ENCODE measurements at places on chromosomes 7 and 10. TPM values are rescaled to one million over a fixed set of nuclear protein-coding genes. Genes with fewer than 3 reads are reported as not detected.

Gene DGKB
- total RNA-seq = not detected

Gene MCM10
- total RNA-seq = 40.0 TPM

DNA sequence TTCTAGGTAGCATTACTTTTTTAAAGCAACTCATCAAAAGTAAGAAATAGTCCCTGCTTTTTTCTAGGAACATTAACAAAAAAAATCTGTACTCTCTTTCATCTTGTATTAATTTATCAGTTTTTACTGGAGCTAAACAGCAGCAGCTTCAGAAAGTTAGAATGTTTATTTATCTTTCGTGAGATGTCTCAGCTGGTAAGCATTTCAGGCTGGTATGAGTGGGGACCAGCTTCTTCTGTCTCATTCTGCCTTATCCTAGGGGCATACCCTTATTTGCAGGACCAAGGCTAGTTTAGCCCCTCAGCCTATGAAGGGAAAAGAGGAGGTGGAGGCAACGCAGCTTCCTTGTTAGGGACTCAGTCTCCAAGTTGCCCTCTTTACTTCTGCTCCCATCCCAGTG lies 35.1 kb downstream of the LANCL2 start:
- no peak overlapping the region for H3K27ac ChIP-seq
- H3K36me3 ChIP-seq = no peaks in the 10 kb centered on the region
- DNase-seq = no peak
- no peak overlapping the region for H3K4me3 ChIP-seq

Gene TMEM196
- total RNA-seq = not detected

DNA sequence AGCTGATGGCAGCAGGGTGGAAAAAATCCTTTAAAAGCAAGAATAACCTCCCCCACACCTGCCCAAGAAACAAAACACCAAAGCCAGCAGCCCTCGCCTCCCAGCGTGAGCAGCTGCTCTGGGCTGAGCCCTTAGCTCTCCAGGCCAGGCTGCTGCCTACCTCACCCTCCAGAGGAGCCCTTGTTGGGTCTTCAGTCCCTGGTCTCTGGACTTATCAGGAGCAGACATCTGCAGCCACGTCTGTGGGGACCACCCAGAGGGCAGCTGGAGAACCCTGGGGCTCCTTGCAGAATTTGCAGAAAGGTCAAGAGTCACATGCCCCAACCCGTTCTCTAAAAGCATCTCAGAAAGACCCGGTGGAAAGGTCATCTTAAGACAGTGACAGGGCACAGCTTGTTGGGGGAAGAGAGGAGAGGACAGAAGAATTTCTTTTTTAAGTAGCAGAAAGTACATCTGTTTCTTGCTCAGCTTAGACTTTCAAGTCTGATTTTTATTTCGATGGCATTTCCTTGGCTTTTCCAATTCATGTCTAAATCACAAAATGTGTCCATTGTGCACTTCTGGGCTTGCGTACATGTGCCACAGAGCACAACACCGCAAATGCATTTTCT lies 425.7 kb upstream of the NFE2L3 start:
- H3K36me3 ChIP-seq = no peaks in the 10 kb centered on the region
- no peak overlapping the region for H3K4me3 ChIP-seq
- no peaks in the 10 kb centered on the region for H3K4me1 ChIP-seq

GRCh38 chr10:66941491-66941890 lies 15.7 kb downstream of the LRRTM3 start:
- H3K27ac ChIP-seq = no peak overlapping the region
- H3K36me3 ChIP-seq = no peaks in the 10 kb centered on the region
- H3K27me3 ChIP-seq = no peaks in the 10 kb centered on the region
- DNase-seq = no peak
- H3K4me3 ChIP-seq = no peak overlapping the region

DNA sequence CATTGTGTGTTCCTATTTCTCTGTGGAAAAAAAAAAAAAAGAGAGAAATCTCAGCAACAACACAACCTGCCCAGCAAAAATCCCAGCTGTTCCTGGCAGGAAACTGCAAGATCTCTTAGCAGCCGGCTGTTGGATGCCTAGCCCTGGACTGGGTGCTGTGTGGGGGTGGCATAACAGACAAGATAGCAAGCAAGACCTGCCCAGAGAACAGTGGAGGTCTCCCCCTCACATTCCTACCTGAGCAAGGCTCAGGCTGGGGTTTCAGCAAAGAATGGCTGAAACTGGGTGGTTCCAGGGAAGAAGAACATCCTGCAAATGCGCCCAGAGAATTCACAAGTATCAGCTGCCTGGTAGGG lies 248.8 kb upstream of the ZMIZ1 start:
- DNase-seq = peak; percentile 42
- no peaks in the 10 kb centered on the region for H3K36me3 ChIP-seq
- no peak overlapping the region for H3K4me3 ChIP-seq

DNA sequence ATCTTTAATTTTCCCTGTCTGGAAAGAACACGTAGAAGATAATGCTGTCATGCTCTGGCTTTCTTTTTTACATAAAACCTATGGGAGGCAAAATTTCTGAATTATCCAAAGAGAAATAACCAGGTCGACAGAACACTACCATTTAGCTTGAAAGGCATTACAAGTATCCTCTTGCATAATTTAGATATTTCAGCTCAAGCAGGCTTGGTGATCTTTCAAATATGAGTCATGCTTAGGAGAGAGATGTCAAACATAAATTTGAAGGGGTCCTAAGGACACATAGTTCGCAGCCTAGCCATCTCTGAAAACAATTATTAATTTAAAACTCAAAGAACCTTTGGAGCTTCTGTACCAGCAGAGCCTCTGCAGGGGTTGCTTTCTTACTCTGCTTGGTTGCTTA lies 100.9 kb downstream of the FAS start:
- H3K36me3 ChIP-seq = no peaks in the 10 kb centered on the region
- H3K27me3 ChIP-seq = no peaks in the 10 kb centered on the region
- no peak overlapping the region for H3K4me3 ChIP-seq
- DNase-seq = no peak
- peaks cover 7% of the 10 kb centered on the region for H3K4me1 ChIP-seq

Gene CPA2
- total RNA-seq = not detected

DNA sequence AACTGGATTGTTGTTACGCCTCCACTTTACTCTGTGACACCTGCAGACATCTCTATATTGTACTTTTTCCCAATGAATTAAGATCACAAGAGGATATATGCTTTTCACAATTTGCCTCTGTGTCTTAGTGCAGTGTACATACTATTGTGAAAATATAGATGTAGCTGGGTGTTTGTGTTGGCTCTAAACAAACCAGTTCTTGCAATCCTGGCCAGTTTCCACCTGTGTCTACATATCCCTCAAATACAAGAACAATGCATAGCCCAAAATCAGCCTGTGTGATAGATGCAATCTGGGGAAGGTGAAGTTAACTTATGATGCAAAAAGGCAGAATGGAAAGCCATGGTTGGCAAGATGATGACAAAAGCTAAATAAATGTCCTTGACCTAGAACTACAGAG lies 36.5 kb upstream of the DLD start:
- no peaks in the 10 kb centered on the region for H3K36me3 ChIP-seq
- H3K27ac ChIP-seq = no peak overlapping the region
- H3K27me3 ChIP-seq = no peaks in the 10 kb centered on the region
- no peak overlapping the region for H3K4me3 ChIP-seq
- H3K4me1 ChIP-seq = peaks cover 23% of the 10 kb centered on the region

Gene NPTX2
- 0.20 TPM for total RNA-seq

Gene GRID2IP
- total RNA-seq = not detected

GRCh38 chr10:60099998-60100747 lies 193.8 kb upstream of the CCDC6 start:
- no peaks in the 10 kb centered on the region for H3K36me3 ChIP-seq
- no peaks in the 10 kb centered on the region for H3K4me1 ChIP-seq
- no peak for DNase-seq
- H3K4me3 ChIP-seq = no peak overlapping the region
- H3K27ac ChIP-seq = no peak overlapping the region
- H3K27me3 ChIP-seq = no peaks in the 10 kb centered on the region

GRCh38 chr7:49433794-49434193 lies 339.6 kb upstream of the VWC2 start:
- no peak overlapping the region for H3K27ac ChIP-seq
- H3K27me3 ChIP-seq = no peaks in the 10 kb centered on the region
- no peaks in the 10 kb centered on the region for H3K36me3 ChIP-seq
- DNase-seq = no peak
- no peak overlapping the region for H3K4me3 ChIP-seq

GRCh38 chr7:106201164-106201563 lies 83.6 kb downstream of the NAMPT start:
- no peaks in the 10 kb centered on the region for H3K36me3 ChIP-seq
- no peak for DNase-seq
- H3K27ac ChIP-seq = no peak overlapping the region
- H3K4me3 ChIP-seq = no peak overlapping the region

Gene CLEC2L
- total RNA-seq = not detected

Gene APBB1IP
- total RNA-seq = 42.2 TPM

Gene RELN
- total RNA-seq = not detected

DNA sequence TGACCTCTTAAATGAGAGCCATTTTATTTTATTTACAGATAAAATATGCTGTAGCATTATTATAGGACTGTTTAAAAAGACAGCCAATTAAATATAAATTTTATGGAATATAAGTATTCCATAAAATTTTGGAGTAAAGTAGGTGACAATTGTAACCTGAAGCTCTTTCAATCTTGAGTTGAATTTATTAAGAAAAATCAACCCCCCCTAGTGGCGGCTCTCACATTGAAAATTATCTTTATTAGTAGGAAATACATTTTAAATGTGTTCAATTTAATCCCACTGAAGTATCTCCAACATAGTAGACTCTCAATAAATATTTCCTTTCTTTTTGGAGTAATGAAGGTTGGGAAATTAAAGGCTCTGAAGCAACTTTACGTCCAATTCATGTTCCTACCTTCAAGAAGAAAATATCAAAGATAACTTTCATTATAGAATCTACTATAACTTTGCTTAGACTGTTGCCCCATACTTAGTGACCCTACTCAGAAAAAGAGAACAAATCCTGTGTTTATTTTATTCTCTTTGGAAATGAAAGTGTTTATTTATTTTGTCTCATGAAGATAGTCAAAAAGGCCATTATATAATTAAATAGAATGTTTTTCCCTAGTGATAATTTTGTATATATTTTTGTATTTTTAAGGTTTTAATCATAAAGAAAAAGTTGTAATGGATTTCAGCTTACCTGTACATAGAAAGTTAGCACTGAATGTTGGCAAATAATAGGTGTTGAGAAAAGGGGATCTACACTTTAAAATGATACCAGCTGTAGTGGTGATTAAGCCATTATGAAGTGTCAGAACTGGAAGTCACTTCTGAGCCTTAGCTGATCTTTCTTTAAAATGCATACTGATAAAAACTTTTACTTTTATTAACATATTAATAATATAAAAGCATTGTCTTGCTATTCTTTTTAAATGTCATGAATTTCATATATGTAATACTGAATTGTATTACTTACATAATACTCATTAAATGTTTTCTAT lies 3.3 kb downstream of the AHR start:
- no peak for DNase-seq
- H3K4me1 ChIP-seq = peaks cover 42% of the 10 kb centered on the region
- no peaks in the 10 kb centered on the region for H3K27me3 ChIP-seq
- H3K36me3 ChIP-seq = peaks cover 17% of the 10 kb centered on the region
- peak overlapping the region; percentile 43 for H3K4me3 ChIP-seq

- H3K4me3 ChIP-seq = no peak overlapping the region
- H3K4me1 ChIP-seq = no peaks in the 10 kb centered on the region
- peaks cover 2% of the 10 kb centered on the region for H3K27me3 ChIP-seq
- no peaks in the 10 kb centered on the region for H3K36me3 ChIP-seq
- DNase-seq = no peak
These were observed 162.1 kb downstream of the RAB11FIP2 start for GRCh38 chr10:117884592-117884991.

Gene CD36
- total RNA-seq = not detected

Gene CUTC
- total RNA-seq = 25.0 TPM

- no peaks in the 10 kb centered on the region for H3K27me3 ChIP-seq
- H3K4me3 ChIP-seq = no peak overlapping the region
- no peaks in the 10 kb centered on the region for H3K36me3 ChIP-seq
- H3K27ac ChIP-seq = peak overlapping the region; percentile 34
- H3K4me1 ChIP-seq = peaks cover 7% of the 10 kb centered on the region
These were observed 17.4 kb downstream of the BNIP3 start for GRCh38 chr10:131964298-131964697.

Gene GDF2
- not detected for total RNA-seq

DNA sequence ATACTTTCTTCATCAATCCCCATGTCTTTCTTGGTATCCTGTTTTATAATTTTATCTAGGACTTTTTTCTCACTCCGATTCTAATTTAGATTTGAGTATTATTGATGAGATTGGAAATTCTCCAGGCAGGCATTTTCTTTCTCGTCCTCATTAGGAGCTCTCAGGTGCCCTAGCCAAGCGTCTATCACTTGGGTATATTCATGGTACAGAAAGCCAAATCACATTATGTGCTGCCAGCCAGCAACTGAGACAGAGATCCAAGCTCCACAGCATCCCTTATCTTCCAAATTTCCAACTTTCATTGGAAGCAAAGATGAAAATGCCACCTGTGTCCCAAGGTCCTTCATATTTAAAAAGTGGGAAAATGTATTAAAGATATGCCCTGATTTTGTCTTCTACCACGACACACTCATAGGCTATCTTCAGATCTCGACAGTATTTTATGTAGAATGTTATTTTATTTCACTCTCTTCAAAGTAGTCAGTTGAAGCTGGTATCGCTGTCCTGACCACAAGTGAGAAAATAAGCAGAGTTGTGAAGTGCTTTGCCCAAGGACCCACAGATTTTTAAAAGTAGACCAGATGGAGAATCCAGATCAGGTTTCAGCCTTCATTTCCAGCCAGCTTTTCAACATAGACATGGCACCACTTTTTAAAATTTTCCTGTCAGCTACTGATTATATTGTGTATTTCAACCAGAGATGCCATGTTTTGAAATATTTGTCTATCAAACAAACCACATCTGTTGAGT lies 773.4 kb downstream of the CNTNAP2 start:
- no peaks in the 10 kb centered on the region for H3K4me1 ChIP-seq
- no peak overlapping the region for H3K4me3 ChIP-seq
- H3K27me3 ChIP-seq = no peaks in the 10 kb centered on the region
- H3K27ac ChIP-seq = no peak overlapping the region
- DNase-seq = no peak
- no peaks in the 10 kb centered on the region for H3K36me3 ChIP-seq

- DNase-seq = no peak
- peaks cover 12% of the 10 kb centered on the region for H3K36me3 ChIP-seq
- peaks cover 23% of the 10 kb centered on the region for H3K4me1 ChIP-seq
These were observed 139.5 kb downstream of the TCF7L2 start for GRCh38 chr10:113089551-113089950.

All from natural killer cell treated with Interleukin-12 subunit alpha and Interleukin-12 subunit beta and Interleukin-15 and Interleukin-18, amount 100 ng/mL, for 72 hours (primary cell).